ENCODE measurements at places on chromosomes 12 and 14. TPM values are rescaled to one million over a fixed set of nuclear protein-coding genes. Genes with fewer than 3 reads are reported as not detected.

The OVCH1 gene
- total RNA-seq: 0.48 TPM

The KRT73 gene
- not detected for total RNA-seq

The TAS2R8 gene
- total RNA-seq: not detected

The SLC2A13 gene
- 17.2 TPM for total RNA-seq

The FOXA1 gene
- total RNA-seq: not detected

All from omental fat pad (tissue), 4 donors.